ENCODE measurements at places on chromosomes 7 and 10. TPM values are rescaled to one million over a fixed set of nuclear protein-coding genes. Genes with fewer than 3 reads are reported as not detected.

The AKR1C1 gene
- 2.9 TPM for total RNA-seq

The PALD1 gene
- 48.7 TPM for total RNA-seq

The ENTPD1 gene
- 2.0 TPM for total RNA-seq

The TUBB8 gene
- total RNA-seq, result 1.4 TPM

The PCDH15 gene
- 0.31 TPM for total RNA-seq

The CPVL gene
- total RNA-seq, result 33.3 TPM

The ST8SIA6 gene
- total RNA-seq, result 2.3 TPM

The TLX1 gene
- not detected for total RNA-seq

The PVRIG gene
- not detected for total RNA-seq

The C7orf57 gene
- 0.42 TPM for total RNA-seq

The KIAA1549 gene
- 11.6 TPM for total RNA-seq

The C10orf71 gene
- not detected for total RNA-seq

The CH25H gene
- 0.47 TPM for total RNA-seq

The NRG3 gene
- total RNA-seq, result 3.9 TPM

The SP8 gene
- total RNA-seq, result 4.4 TPM

The TAS2R41 gene
- 2.9 TPM for total RNA-seq

The IGF2BP3 gene
- 183 TPM for total RNA-seq

The UPK3B gene
- 3.0 TPM for total RNA-seq

The BNIP3 gene
- total RNA-seq, result 48.8 TPM

The CRYGN gene
- total RNA-seq, result 0.59 TPM

All from GM23338 (cell line).